EH (cell line): ENCODE measurements at places on chromosomes 2 and 18.

- no peak for DNase-seq
Measured at GRCh38 chr2:568639-569235, 108.5 kb downstream of the TMEM18 start.

- DNase-seq, result peak; percentile 7
Measured at GRCh38 chr2:60882971-60883753, 1.8 kb downstream of the REL start.

GRCh38 chr2:24785671-24786321, 7.4 kb downstream of the PTRHD1 start:
- no peak for DNase-seq

GRCh38 chr2:10478916-10479315, 30.8 kb upstream of the ODC1 start:
- no peak for DNase-seq

DNA sequence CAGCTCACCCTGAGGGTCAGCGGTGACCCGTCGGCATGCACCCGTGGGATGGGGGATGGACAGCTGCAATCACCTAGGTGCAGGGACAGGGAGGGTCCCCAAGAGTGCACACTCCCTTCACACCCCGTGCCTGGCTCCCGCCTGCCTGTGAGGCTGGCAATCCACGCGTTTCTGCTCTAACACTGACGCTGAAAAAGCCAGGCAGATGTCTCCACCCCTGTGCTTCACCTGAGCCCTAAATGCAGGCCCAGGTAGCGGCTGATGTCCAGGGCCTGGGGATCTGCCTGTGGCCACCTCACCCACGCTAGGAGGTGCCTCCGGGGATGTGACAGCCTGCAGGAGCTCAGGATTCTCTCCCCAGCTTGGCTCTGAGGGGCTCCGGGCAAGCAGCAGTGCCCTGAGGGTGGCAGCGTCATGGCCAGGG, 212.0 kb upstream of the SALL3 start:
- DNase-seq, result no peak

DNA sequence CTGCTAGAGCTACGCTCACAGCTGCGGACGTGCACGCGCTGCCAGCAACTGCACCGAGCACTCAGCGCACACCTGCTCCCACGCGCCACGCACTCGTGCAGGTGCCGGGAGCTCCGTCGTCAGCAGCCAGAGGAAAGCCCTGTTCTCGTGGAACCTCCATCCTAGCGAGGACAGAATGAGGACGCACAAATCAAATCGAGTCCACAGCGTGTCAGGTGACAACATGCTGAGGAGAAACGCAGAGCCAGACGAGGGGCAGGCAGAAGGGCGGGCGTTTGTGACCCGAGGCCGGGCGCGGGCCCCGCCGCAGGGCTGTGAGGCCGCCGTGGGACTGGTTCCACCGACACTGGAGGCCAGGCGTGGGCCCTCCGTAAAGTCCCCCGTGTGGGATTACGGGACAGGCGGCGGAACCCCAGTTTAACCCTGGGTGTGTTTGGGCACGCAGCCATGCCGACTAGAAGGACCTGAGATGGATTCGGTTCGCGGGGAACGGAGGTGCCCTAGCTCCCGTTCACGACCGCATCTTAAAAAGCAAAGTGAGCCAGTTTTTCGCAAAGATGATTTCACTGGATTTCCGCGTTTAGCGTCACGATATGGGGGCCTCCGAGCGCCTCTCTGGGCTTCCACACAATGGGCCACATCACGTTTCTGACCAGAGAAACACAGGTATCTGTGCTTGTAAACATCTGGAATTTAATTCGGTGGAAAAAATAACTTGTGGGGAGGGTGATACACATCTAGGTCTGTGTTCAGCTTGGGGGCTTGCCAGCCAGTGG, 26.9 kb upstream of the ALKAL2 start:
- DNase-seq, result no peak

- no peak for DNase-seq
Measured at GRCh38 chr18:34023471-34023870, 201.2 kb downstream of the NOL4 start.

DNA sequence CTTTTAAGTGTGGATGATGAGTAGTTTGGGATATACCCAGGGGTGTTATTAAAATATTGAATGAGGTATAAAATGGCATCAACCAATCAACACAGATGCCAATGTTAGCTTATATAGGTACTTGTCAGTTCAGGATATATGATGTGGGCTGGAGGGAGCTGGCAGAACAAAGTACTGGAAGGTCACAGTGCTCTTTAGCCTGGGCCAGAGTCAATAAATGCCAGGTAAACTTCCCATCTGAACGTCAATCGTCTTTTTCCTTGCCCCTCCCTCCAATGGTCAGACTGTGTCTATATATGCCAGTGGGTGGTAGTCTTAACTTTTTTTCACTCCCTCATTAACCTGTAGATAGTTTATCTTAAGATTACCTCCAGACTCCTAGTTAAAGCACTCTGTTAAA, 140.8 kb upstream of the RBMS1 start:
- no peak for DNase-seq

DNA sequence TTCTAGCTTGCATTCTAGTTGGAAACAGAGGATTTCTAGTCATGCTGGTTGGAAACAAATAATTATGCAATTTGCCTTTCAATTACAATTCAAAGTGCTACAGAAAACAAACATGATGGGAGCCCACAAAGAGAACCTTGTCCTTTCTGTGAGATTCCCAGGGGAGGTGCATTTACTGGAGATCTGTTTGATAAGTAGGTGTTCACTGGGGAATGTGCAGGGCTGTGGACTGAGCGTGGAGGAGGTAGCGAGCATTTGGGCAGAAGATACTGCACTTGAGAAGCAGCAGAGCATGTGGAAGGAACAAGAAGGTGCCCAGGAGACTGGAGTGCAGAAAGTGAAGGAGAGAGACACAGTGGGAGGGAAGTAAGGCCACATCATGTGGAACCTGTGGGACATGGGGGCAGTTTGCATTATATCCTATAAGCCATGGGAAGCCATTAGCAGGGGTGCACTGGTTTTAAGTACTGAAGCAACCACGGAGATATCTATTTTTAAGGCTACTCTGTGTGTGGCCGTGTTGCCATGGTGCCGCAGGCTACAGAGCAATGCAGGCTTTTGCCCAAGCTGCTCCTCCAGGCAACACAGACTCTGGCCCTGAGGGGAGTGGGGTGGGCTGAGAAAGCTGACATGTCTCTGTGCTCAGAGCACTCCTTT, 154.0 kb downstream of the ANTXR1 start:
- no peak for DNase-seq
